Heart right ventricle (tissue), 16 donors: ENCODE measurements at places on chromosomes 7 and 10. TPM values are rescaled to one million over a fixed set of nuclear protein-coding genes. Genes with fewer than 3 reads are reported as not detected.

The HOXA10 gene
- polyA plus RNA-seq: 0.03 TPM

The TSPAN13 gene
- 40.1 TPM for polyA plus RNA-seq

The TSPAN33 gene
- 2.8 TPM for polyA plus RNA-seq

DNA sequence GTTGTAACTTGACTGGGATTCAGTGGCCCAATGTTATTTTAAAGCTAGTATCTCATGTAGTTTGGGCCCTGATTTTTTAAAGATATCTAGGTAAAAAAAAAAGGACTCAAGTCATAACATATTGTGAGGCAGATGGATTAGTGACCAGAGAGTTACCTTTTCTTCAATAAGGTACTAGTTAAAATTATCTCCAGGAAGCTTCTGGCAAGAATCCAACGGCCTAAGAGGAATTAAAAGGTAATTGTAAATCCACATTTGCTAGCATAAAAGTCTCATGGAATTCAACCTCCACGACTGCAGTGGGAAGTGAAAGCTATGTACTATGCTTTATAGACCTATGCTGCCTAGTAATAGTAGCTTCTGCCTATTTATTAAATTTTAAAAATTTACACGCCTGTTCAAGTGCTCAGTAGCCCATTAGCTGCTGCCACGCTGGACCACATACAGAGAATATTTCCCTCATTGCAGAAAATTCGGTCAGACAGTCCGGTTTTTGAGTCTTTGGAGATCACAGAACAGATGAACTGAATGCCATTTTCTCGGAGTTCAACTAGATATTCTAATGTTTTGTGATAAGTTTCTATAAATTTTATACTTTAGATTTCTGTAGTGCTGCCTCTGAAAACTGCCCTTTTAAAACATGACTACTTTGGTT is 118.4 kb downstream of the NSUN6 start:
- no peak for DNase-seq

GRCh38 chr7:375321-375831 is 85.4 kb downstream of the FOXL3 start:
- DNase-seq: no peak

GRCh38 chr10:33402220-33403073 is 68.0 kb upstream of the NRP1 start:
- DNase-seq: no peak

DNA sequence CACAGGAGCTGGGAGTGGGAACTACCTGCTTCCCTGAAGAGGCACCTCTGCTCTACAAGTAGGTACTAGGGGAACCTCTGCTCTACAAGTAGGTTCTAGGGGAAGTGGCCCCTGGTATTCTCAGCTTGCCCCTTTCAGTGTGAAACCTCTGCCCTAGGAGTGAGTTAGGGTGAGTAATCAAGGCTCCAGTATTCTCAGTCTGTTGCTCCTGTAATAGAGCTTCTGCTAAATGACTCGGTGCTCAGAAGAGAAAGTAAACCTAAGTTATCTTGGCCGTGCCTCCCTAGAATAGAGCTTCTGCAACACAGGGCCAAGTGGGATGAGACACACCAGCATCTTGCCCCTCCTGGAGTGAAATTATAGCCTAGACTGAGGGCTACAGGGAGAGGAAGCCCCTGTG is 13.4 kb upstream of the RASSF4 start:
- no peak for DNase-seq

- DNase-seq: no peak
Measured at GRCh38 chr10:4633186-4633585, 192.8 kb upstream of the AKR1E2 start.

- no peak for DNase-seq
Measured at GRCh38 chr7:102451371-102452054, 13.2 kb downstream of the ALKBH4 start.

DNA sequence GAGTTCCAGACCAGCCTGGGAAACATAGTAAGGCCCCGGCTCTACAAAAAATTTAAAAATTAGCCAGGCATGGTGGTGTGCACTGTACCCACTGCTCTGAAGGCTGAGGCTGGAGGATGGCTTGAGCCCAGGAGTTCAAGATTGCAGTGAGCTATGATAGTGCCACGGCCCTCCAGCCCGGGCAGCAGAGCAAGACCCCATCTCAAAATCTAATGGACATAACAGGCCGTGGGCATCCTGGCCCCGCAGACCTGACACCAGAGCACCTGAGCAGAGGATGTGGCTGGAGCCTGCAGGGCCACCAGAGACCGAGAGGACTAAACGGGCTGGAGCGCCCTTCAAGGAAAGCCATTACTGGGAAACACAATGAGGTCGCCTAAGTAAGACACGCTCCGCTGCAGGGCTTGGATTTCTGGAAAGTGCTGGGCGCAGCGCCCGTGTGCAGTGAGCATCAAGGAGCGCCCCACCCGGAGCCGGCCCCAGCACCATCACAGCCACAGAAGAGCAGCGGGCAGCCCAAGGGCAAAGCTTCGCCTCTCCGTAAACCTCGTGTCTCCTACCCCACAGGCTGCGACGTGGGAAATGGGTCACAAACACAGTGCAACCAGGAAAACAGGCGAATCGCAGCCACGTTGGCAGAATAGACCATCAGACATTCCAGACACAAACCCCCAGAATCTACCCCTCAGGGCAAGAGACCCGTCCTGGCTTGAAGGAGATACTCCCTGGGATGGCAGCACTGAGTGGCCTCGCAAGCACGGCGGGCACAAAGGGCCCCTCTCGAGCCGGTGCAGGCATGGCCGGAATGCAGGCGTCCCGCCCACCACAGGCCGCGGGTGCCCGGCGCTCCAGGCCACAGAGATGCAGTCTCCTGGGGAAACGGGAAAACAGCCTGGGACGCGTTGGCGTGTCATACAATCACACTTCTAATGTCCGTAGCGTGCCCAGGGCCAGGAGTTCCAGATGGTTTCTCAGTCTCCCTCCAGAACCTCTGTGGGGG is 4.9 kb downstream of the RADIL start:
- DNase-seq: no peak

DNA sequence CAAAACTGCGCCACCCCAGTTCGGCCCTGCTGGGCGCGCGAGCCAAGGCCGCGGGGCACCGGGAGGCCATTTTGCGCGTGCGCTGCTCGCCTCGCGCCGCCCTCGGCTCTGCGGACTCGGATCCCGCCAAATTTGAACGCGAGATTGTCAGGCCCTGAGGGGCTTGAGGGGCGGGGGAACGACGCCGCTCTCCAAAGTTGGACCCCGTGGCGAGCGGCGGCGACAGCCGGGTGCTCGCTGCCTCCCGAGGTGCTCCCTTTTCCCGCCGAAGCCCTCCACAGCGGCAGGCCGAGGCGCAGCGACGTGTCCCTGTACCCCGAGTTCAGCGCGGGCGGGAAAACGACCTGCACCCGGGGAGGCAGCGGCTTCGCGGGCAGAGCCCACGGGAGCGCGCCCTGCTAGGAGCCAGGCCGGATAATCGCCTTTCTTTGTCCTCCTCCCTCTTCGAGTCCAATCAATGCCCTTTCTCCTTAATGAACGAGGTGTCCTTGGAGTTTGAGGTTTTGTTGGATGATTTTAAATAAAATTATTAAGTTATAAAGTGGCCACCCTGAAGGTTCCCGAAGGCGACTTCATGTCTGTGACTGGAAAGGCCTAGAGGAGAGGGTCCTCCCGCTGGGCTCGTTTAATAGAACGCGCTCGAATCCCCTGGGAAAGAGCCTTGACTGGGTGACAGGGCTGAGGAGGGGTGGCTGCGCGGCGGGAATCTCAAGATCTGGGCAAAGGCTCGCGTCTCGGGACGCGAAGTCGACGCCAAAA is 10.7 kb upstream of the SPAG6 start:
- no peak for DNase-seq
